H4 (cell line): ENCODE measurements at places on chromosomes 13 and 19.

DNA sequence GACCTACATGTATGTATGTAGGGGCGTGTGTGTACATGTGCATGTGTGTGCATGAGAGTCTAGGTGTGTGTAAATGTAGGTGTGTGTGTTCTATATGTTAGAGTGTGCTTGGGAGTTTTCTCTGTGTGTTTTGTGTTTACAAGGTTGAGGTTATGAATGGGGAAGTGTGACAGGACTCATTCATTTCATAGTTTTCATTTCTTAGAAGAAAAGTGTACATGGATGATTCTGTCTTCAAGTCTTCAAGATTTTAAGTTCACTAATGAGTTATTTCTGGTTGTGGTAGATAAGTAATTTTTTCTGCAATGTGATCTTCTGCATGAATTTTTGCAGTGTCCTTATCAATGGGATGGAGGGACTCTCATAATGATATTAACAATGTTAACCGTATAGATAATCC, 118.2 kb upstream of the SLC10A2 start:
- no peak for DNase-seq

DNA sequence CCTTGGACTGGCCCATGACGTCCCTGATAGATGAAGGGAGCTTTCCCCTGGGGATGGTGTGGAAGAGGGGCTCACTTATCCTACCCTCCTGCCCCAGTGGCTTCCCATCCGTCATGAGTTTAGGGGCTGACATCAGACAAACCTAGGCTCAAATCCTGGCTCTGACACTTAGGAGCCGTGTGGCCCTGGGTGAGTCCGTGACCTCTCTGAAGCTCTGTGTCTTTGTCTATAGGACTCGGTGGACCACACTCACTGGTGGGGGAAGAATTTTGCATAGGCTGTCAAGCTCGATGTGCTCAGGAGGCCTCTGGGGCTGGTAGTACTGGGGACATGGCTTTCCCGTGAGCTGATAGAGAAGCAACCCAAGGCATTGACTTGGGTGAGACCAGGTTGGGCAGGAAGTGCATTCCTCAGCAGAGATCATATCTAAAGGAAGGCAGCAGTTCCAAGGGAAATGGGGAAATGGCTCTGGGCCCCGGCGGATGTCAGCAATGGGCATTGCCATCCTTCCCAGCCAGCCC, 17.4 kb upstream of the AP1M2 start:
- DNase-seq, result no peak

- no peak for DNase-seq
These were observed 311.2 kb downstream of the FOXO1 start for GRCh38 chr13:40355126-40355724.

- no peak for DNase-seq
These were observed 10.6 kb downstream of the FZR1 start for GRCh38 chr19:3516675-3517207.

DNA sequence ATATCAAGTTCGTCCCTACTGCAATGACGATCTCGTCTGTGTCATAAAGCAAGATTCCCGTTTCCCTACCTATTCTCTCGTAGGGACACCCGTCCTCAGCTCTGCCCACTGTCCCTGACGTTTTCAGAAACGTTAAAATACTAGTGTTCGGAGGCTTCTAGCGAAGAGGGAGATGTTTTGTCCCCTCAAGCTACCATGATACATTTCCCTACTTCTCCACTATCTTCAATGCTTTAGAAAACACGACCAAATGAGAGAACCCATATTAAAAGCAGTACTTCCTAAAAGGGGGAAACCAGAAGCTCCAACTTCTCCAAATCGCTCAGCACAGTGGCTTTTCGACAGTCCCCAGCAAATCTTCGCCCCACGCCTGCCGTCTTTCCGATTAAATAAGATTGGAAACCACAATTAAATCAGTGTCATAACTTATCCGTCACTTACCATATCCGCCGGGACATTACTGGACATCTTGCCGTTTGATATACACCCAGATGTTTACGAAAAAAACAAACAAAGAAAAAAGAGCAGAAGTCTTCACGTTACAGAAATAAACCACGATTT, 1.3 kb downstream of the UBL3 start:
- no peak for DNase-seq

GRCh38 chr13:36915106-36915505, 4.9 kb downstream of the SMAD9 start:
- DNase-seq, result no peak

DNA sequence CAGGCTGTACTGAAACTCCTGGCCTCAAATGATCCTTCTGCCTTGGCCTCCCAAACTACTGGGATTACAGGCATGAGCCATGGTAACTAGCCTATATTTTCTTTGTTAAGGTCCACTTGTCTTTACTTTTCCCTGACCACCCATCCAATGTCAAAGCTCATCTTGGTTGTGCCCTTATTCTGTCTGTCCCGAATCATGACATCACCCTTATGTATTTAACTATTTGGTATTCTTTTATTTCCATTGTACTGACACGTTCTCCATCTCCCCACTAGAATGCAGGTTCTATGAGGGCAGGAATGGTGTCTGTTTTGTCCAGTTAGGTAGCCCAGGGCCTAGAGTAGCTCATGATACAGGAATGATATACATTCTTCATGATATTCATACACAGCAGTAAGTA, 104.8 kb downstream of the ZNF536 start:
- no peak for DNase-seq

- DNase-seq, result no peak
These were observed 2.3 kb downstream of the ACP4 start for GRCh38 chr19:50792272-50793250.

DNA sequence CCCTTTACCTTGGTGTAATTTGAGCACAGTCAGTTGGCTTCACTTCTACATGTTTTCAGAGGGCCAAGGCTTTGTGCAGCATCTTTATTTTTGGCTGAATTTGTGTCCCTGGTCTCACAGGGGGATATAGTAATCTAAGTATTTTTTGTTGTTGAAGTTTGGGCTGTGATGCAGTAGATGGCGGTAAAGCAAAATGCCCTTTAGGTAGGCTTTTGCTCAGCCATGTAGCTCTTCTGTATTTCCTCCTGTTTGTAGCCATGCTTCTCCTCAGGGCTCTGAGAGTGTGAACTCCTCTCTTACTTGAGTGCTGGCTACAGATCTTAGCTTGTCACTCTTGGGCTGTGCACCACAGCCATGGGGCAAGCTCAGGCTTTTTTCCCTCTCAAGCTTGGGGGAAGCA, 328.6 kb downstream of the SLITRK5 start:
- no peak for DNase-seq

- DNase-seq, result no peak
These were observed 13.7 kb upstream of the GPR183 start for GRCh38 chr13:99320693-99321481.

GRCh38 chr19:29079356-29080032, 133.5 kb downstream of the UQCRFS1 start:
- no peak for DNase-seq

DNA sequence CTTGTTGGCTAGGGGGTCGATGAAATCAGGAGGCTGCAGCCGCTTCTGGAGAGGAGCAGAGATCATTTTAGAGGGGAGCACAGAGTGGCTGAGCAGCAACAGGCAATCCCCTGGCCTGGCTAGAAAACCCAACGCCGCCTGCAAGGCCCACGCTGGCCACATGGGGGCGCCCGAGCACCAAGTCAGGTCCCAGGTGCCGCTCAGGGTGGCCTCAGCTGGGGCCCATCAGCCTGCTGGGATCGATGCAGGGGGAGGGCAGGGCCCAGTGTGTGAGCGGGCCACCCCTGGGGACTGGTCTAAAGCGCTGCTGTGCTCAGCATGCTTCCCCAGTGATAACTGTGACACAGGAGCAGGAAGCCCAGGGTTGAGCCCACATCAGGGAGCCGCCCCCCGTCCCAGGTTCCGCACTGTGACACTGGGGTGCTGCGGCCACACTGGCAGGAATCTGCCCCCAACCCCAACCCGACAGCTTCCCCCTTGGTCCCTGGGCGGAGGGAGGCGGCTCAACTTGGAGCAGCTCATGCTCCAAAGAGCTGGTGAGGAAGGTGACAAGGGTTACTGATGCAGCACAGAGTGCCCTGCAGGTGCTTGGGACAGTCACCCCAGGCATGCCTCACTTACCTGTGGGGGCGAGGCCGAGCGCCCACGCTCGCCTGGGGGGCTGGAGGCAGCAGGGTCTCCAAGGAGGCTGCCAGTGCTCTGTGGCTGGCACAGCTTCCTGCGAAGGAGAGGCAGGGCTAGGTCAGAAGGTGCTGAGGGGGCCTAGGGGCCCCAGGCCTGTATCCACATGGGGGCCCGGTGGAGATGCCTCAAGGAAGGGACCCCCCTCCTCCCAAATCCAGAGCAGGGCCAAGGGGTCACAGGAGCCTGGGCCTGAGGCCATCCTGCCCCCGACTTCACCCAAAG, 13.3 kb upstream of the ISYNA1 start:
- DNase-seq, result peak; percentile 65

- peak; percentile 81 for DNase-seq
These were observed 624 bp downstream of the CTXN1 start for GRCh38 chr19:7925171-7925851.

- peak; percentile 95 for DNase-seq
These were observed 4.3 kb downstream of the MYO9B start for GRCh38 chr19:17079710-17080439.
